Head of caudate nucleus (tissue), 42 donors: ENCODE measurements at places on chromosomes 7 and 10.
A peak's percentile ranks its signal among the peaks of the same experiment; 100 is the strongest.

DNA sequence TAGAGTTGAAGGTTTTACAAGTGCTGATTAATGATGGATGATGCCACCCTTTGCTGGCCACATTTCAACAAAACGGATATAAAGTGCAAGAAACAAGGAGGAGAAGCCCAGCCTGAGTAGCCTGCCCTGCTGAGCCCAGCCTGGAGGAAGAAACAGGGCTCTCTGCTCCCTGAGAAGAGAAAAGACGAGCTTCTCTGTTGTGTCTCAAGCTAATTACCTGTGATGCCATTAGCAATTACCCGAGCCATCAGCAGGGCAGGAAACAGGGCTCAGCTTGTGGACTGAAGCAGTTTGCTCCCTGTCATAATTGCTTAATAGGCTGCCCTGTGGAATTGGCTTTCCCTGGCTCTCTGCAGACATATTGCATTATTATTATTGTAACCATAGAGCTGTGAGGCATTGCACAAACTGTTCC lies 709.3 kb upstream of the AUTS2 start:
- DNase-seq: no peak

DNA sequence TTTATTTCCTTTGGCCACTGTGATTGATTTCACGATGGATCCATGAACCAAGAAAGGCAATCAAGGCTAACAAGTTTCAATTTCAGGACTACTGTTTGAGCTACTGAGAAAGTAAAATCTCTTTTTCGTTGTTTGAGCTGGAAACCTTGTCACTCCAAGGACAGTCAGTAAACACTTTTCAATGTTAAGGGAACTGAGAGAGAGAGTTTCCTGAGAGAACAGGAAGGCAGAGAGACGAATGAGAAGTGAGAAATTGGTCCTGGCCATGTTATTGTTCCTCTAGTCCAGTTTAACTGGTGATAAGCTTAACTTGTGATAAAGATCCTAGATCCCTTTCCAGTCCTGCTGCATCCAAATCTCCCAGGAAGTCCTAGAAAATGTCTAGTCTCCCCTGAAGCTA lies 909 bp upstream of the AKR1D1 start:
- no peak for DNase-seq

DNA sequence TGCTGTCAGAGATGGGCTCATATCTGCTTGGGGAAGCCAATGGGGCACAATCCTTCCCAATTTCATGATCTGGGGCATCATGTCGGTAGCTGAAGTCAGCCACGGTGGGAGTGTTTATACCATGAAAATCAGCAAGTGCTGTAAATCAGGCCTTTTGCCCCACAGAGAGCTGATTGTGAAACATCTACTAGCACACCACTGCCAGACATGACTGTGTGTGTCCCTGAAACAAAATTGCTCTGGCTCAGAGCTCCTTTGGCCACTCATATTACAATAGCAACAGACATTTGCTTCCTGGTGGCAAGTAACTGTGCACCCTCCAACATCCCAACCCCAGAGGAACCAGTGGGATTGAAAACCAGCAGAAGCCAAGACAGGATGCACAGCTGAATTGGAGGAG lies 23.7 kb downstream of the GPR26 start:
- DNase-seq: no peak

DNA sequence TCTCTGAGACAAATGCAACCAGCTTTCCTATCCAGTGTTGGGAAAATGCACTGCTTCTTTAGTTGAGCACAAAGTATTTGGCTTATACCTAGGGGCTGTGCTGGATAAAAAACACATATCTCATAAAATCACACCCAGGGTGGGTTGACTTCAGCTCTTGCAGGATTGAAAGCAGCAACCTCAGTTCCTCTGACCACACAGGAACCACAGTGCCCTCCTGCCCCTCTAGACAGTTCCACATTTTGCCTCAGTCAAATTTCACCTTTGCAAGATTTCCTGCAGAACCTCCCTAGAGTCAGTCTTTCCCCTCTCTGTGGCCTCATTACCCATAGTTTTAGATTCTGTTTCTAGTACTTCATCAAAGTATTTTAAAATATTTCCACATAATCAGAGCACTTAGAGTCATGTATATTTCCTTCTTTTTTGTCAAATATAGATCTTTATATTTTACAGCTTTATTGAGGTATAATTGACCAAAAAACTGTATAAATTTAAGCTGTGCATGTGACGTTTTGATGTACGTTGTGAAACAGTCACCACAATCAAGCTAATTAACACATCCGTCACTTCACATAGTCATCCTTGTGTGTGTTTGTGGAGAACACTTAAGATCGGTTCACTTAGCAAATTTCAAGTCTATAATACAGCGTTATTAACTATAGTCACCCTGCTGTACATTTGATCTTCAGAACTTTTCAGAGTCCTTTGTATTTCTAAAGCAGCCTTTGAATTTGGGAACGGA lies 37.0 kb upstream of the EGR2 start:
- no peak for DNase-seq

DNA sequence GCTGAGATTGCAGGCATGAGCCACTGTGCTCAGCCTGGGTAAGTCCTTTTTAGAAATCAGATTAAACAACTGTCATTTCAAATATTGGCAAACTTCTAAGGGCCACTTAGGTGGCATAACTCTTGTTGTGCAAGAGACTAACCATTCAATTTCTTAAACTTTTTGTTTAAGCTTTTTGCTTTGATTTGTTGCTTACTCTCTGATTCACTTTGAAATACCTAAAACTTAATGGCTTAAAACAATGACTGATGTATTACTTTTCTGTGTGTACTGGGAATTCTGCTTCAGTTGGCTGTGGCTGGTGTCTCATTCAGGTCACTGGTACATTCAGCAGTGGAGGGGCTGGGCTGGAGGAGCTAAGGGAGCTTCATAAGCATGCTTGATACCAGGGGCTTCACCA lies 28.9 kb downstream of the ZNF25 start:
- no peak for DNase-seq

GRCh38 chr7:26618449-26618848 lies 245.9 kb downstream of the SKAP2 start:
- no peak for DNase-seq

- DNase-seq: no peak
Measured at GRCh38 chr7:55065079-55065478, 46.3 kb downstream of the EGFR start.

GRCh38 chr10:95789902-95790301 lies 33.9 kb downstream of the ENTPD1 start:
- no peak for DNase-seq

GRCh38 chr7:132705146-132705545 lies 128.9 kb upstream of the PLXNA4 start:
- DNase-seq: no peak

DNA sequence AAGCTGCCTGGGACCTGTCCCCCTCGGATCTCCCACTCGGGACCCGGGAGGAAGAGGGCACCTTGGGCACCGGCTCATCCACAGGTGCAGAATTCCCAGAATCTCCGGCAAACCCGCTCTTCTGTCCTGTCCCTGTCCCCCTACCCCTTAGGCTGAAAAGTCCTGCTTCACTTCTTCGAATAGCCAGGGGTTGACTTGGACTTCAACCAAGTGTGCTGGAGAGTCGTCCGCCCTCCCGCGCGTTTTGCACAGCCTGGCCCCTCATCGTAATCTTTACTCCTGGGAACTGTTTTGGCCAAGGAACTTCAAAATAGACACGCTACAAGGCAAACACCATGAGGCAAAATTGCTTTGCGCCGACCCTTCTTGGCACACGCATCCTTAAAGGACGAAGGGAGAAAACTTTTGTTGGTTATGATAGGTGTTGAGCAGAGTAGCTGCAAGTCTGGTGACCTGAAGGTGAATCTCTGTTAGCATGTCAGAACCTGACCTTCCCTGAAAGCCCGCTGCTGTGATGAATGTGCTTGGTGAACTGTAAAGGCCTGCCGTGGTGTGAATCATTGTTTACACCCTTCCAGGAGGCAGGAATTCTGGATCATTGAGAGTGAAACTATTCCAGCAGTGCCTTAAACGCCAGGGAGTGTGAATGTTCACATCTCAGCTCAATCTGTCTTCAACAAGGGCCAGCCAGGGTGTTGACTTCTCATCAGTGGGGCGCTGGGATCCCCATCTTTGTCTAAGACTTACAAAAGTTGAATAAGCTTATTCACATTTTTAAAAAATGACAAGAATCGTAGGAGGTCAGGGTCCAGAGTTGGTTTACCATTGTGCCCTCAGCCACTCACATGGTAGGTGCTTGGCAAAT lies 589 bp upstream of the RAPGEF5 start:
- DNase-seq: no peak

DNA sequence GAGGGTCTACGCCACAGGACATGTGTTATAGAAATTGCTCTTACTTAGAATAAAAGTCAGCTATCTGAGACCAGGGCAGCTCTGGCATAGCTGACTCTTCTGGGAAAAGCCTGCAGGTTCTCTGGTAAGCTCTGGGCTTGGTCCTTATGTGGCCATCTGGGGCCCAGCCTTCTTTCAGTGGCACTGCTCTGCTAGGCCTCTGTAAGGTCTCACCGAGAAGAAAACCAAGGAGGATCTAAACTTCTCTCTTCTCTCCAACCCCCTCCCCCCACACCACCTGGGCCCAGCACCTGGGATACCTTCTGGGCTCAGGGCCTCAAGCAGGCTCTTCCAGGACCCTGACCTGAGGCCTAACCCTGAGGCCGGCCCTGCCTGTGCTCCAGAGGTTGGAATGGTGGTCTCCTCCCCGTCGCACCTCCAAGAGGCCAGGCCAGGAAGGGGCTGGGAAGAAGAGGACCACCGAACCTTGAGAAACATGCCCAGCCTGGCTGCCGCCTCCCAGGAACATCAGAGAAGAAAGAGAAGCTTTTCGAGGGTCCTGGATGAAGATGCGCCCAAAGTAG lies 323.6 kb downstream of the GFRA1 start:
- no peak for DNase-seq

- no peak for DNase-seq
Measured at GRCh38 chr7:20193242-20193777, 23.9 kb downstream of the MACC1 start.

DNA sequence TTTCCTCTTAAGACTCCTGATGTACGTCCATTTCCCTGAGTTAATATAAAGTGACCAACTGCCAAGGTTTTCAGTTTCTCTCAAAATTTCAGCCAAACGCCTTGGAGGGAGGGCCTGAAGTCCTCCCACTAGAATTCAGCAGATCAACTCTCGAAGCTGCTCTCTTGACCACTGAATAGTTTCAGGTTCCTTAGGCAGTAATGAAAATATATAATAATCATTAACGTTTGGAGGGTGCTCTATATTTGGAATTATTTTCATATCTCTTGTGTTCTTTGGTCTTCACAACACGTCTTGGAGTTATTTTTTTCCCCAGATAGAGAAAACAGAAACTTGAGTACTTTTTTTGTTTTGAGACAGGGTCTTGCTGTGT lies 123.6 kb upstream of the SFMBT2 start:
- DNase-seq: no peak

DNA sequence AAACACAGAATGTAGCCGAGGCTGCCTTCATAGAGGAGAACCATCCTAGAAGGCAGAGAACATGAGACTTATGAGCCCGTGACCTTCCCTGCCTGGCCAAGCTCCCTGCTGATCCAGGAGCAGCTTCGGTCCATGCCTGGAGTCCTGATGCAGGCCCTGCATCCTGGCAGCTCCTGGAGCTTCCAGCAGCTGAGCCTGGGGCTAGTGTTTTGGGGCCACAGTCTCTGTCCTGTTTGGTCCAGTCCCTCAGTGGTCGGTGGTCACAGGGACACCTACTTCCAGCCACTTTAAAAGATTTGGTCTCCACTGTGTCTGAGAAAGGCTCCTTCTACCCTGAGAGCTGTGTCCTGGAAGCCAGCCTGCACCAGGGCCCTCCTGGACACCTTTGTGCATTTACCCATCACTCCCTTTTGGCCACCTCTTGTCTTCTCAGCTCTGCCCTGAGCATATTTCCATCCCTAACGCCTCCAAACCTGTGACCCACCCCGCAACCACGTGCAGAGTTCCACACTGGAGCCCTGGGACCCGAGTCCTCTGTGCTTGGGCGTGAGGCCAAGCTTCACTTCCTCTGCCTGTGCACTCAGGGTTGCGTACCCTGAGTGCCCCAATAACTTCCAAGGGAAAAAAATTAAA lies 315.2 kb upstream of the ZNF32 start:
- no peak for DNase-seq

DNA sequence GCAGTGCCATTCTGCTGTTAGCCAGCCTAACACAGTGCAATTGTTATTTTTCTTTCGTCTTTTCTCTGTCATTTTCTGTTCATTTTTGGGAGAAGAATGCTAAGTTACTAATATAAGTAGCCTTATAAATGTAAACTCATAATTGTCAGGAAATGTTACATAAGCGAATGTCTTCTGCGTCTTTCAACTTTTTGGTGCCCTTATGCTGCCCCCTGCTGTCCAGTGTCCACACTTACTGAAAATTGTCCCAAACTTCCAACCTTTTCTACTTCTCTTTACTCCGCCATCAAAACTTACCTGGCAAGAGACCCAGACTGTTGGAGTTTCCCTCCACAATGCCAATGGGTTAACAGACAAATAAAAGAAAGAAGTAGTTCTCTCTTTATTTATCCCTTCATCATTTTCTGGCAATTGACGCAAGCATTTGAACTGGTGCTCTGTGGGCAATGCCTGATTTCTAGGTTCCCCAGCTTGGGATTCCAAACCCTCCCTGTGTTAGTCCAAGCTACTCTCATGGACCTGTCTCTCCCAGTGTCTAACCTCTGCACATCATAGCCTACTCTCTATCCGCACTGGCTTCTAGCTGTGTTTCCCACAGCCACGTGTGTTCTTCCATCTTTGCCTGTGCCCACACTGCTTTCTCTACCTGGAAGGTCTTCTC lies 21.0 kb upstream of the EPC1 start:
- peak; percentile 77 for DNase-seq

- DNase-seq: no peak
Measured at GRCh38 chr10:26436848-26437247, 1.3 kb upstream of the APBB1IP start.

GRCh38 chr10:62248465-62248864 lies 20.2 kb downstream of the RTKN2 start:
- no peak for DNase-seq

- DNase-seq: no peak
Measured at GRCh38 chr10:43082087-43082486, 5.2 kb downstream of the RET start.

GRCh38 chr7:140192620-140193019 lies 15.8 kb upstream of the KDM7A start:
- no peak for DNase-seq
